ENCODE measurements at places on chromosomes 7 and 10. TPM values are rescaled to one million over a fixed set of nuclear protein-coding genes. Genes with fewer than 3 reads are reported as not detected.

NAT16 gene
- not detected for total RNA-seq

HABP2 gene
- not detected for total RNA-seq

ANKRD22 gene
- total RNA-seq: 0.42 TPM

FAM180A gene
- not detected for total RNA-seq

BMS1 gene
- 20.7 TPM for total RNA-seq

TDRD1 gene
- 0.10 TPM for total RNA-seq

CUBN gene
- total RNA-seq: 1.4 TPM

PKD2L1 gene
- 0.20 TPM for total RNA-seq

FGF8 gene
- not detected for total RNA-seq

CALCR gene
- total RNA-seq: not detected

All from T-helper 1 cell treated with Interleukin-12 subunit alpha and Interleukin-12 subunit beta and Interleukin-4 antibody, amounts not matched to agents 30 ng/mL and 1 ng/mL, for 36 hours (primary cell).